ENCODE measurements at places on chromosomes 2 and 18.

GRCh38 chr2:77398970-77399600, 123.1 kb downstream of the LRRTM4 start:
- no peak for DNase-seq

DNA sequence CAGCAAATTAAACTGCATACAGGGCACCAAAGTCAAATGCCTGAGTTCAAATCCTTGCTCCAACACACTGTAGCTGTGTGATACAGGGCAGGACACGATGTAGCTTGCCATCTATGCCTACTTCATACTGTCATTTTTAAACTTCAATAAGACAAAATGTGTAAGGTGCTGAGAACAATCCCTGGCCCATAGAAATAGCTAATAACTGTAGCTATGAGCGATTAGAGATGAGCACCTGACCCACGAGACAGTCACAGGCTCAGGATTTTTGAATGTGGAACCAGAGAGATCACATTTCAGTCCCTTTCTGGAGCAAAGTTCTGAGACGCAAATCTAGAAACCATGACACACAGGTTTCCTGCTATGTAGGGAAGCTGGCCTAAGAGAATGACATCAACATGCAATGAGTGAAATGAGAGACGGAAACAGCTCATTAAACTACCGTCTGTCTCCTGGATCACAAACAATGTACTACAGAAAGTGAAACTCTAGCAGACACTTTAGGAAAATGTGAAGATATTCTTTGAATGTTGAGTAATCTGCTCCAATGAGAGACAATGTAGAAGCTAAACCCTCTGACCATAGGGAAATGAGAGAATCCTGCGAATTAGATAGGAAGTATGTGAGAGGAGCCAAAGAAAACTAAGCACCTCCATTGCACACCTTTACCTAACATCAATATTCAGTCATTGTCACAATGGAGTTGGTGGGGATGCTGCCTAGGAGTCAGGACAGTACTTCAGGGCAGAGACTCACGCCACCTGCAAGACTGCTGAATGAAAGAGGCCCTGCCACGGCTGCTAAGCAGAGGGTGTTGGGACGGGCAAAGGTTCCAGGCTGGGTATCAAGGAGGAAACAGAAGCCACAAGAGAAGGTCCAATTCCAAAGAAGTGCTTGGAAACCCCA, 25.5 kb downstream of the B4GALT6 start:
- peak; percentile 11 for DNase-seq

- no peak for DNase-seq
These were observed 17.5 kb downstream of the C1D start for GRCh38 chr2:68045342-68045741.

- DNase-seq: no peak
These were observed 13.2 kb upstream of the CD302 start for GRCh38 chr2:159811232-159811631.

DNA sequence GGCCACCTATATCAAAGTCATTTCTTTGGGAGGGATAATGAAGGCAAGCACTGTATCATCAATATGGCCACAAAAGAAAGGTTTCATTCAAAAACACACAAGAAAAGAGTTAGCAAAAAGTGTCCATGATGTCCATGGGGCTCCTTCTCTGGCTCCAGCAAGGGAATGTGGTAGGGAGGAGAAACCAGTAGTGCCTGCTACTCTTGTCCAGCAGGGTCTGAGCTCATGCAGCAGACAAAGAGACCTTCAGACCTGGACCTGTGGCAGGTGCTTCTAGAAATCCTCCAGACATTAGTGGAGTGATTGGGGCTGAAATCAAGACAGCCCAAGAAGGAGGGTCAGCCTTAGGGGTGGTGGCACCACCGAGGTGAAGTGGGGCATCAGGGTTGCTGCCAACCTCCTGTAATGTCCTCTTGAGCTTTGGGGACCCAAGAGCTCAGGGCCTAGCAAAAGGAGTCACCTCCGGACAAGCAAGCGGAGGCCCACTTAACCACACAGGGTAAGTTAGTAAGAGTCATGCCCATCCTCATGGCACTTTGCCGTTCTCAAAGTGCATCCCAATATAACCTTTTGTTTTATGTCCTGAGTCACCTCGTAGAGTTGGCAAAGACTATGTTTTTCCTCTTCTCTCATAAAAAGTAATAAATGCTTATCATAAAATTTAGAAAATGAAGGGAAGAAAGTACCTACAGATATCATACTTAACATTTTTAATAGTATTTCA, 112.6 kb upstream of the YPEL5 start:
- DNase-seq: no peak

- no peak for DNase-seq
These were observed 33.0 kb upstream of the ACAA2 start for GRCh38 chr18:49846361-49846662.

DNA sequence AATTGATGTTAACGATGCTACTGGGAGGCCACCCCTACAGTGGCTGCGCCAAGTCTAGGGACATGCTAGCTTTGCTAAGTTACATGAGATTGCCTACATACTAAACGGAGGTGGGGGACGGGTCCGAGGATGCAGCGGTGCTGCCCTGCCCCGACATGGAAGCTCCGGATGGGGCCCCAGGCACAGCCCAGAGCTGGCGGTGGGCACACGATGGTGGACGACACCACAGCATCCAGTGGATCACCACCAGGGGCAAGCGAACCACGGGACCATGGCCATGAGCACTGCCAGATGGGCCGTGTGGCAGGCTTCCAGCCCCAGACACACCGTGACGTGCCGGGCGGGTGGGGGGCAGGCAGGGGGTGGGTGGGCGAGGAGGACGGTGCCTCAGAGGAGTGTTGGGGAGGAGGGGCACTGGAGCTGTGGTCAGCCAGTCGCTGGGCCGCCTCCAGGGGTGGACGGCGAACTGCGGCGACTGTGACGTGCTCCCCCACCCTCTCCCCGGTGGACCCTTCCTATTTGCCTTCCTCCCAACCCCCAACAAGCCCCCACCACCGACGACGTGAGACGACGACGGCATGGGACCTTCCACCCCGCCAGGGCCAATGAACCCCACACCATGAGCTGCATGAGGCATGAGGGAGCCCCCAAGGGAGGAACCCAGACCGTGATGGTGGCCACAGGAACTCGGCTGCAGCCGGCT, 90.6 kb upstream of the ANKRD30BL start:
- no peak for DNase-seq

- DNase-seq: no peak
These were observed 85.9 kb upstream of the RFX8 start for GRCh38 chr2:101560780-101561315.

- DNase-seq: no peak
These were observed 24.7 kb upstream of the DARS1 start for GRCh38 chr2:136010126-136010525.

All from CD4-positive, alpha-beta T cell treated with Interleukin-2 at 100 ng/mL for 4 hours (primary cell).